ENCODE measurements at places on chromosomes 1 and 21.
A peak's percentile ranks its signal among the peaks of the same experiment; 100 is the strongest.

GRCh38 chr1:21573971-21574465, 64.8 kb downstream of the ALPL start:
- no peak for DNase-seq

- DNase-seq = no peak
Measured at GRCh38 chr21:29149808-29150425, 19.5 kb downstream of the MAP3K7CL start.

DNA sequence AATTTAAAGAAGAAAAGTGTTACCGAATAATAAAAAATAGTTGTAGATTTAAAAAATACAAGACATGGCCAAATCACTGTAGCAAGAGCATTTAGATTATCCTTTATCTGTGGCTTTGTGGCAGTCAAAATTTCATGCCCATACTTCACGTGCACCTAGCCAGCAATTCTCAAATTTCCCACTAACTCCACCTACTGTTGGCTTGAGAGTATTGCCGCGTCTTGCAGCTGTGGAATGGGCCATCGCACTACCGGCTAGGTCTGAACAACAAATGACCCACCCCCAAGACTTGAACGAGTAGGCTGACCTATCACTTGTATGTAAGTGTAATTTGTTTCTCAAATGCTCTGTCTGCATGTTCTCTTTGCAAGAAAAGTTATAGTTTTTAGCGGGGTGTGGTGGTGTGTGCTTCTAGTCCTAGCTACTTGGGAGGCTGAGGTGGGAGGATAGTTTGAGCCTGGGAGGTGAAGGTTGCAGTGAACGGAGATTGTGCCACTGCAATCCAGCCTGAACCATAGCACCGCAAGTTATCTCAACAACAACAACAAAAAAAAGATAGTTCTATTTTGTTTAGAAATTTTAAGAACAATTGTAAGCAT, 4.1 kb downstream of the KRTAP13-4 start:
- peak; percentile 0 for DNase-seq

DNA sequence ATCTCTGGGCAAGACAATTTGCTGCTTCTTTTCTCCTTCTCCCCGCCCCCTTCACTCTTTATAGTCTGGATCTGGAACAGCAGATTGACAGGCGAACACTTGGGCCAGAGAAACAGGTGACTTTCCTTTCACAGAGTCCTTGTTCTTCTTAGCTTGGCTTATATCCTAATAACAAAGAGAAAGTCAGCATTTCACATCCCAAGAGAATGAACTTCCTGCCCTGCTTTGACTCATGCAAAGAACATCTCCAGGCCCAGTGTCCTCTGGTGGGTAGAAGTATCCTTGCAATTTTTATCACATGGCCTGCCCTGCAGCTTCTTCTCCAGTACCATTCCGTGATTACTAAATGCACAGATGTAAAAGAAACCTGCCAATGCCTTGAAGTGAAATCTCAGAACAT, 764.4 kb downstream of the ADGRL2 start:
- no peak for DNase-seq

- DNase-seq = no peak
Measured at GRCh38 chr1:29540801-29541357, 304.6 kb downstream of the PTPRU start.

GRCh38 chr21:45508607-45509565, 33.4 kb downstream of the SLC19A1 start:
- no peak for DNase-seq

- no peak for DNase-seq
Measured at GRCh38 chr1:43069461-43070050, 102.5 kb downstream of the EBNA1BP2 start.

DNA sequence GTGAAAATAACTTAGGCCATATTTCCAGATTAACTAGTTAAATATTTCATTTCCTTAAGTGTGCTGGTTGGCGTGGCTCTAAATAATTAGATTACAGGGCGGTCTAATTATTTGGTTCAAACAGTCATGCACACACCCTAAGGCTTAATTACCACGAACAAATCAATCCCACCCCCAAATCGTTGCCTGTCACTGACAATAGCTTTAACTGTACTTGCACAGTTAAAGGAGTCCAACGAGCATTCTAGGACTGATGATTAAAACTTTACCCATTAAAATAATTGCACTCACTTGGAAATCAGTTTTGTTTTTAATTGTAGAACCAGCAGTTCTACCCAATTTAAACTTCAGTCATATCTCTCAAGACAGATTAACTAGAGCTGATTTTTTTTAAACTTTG, 1.5 kb upstream of the POU2F1 start:
- no peak for DNase-seq

DNA sequence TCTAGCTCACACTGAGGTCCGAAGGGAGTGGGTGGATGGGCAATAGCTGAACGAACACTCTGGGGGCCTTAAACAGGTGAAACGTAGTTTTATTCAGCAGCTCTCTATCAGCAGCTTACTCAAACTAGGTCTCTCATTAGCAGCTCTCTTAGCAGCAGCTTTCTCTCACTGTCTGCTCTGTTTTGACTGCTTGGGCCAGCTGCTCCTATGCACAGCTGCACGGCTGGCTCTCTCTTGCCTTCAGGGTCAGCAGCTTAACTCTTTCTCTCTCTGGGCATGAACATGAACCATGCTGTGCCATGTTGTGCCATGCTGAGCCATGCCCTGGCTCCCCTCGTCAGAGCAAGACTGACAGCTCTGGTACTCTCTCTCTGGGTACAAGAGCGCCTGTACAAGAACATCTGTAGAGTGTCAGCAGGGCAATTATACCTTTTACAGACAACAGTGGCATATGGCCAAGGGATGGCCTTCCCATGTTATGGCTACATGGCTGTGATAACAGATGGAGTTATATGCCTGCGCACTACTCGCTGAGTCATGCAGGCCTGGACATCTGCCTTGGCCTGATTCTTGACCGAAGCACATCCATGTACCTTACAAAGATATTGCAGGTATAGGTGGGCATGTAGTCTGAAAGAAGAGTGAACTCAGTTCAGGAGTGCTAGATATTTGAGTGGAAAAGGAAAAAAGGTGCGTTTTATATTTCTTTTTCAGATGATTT, 152.4 kb downstream of the LEPR start:
- DNase-seq = no peak

- DNase-seq = no peak
Measured at GRCh38 chr21:34112316-34113033, 39.1 kb downstream of the MRPS6 start.

DNA sequence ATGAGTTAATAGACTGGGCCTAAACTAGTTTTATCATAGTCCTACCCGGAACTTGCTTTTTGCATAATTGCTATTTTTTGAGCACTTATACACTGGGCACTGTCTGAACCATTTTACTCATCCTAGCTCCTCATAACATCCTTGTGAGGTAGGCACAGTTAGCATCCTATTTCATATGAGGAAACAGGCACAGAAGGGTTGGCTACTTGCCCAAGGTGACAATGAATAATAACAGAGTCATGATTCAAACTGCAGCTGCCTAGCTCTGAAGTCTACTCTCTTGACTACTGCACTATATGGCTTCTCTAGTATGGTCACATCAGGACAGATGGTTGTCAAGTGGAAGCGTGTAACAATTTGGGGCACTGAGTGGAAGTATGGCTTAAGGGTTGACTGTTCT, 18.2 kb upstream of the RC3H1 start:
- peak; percentile 80 for DNase-seq

DNA sequence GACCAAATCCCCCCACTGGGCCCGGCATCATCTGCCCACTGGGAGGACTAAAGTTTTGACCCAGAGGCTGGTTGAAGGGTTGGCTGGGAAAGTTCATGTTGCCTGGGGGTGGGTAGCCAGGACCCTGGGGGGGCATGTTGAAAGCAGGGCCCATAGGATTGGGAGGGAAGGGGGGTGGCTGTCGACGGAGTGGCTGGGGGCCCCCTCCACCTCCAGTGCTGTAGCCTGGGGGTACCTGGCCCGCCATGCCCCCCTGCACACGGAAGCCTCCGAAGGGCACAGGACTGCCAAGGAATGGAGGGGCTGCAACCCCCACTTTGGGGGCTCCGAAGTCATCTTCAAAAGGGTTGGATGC, 2.2 kb downstream of the PYGO2 start:
- no peak for DNase-seq

DNA sequence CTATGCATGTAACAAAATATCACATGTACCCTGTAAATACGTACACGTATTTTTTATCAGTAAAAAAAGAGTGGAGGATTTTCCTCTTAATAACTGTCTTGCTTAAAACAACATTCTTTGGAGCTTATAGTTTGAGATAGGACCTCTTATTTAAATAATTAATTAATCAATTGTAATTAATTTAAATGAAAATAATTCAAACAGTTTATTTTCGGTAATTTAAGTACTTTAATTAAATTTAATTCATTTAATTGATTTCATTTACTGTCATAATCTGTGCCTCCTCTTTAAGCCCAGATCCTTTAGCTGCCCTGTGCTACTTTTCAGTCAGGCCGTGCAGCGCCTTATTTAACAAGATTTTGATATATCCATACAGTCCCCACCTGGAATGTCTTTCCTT, 427.0 kb downstream of the HLX start:
- DNase-seq = no peak

DNA sequence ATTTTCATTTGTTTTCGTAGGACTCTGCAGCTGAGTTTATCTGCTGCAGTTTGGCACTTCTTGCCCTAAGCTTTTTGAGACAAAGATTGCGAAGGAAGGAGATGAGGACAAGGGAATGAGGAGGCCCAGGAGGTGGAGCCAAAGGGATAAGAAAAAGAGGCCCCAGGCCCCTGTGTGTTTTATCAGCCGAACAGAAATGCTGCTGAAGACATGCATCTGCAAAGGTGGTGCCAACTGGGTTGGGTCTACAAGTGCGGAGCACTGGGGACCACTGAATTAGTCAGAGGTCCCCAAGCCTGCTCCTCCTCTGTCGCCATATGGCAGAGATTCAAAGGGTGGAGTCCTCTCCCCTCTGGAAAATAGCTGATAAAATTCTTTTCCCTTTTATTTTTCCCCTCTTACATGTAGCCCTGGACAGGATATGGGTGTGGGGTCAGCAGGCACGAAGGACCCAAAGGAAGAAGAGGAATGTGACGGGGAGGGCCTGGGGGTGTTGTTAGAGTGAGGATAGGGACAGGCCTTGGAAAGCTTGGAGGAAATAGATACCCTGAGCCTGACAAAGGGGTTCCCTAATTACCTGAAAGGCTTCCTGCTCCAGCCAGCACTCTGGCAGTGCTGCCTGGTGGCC, 2.7 kb downstream of the CD34 start:
- DNase-seq = no peak

DNA sequence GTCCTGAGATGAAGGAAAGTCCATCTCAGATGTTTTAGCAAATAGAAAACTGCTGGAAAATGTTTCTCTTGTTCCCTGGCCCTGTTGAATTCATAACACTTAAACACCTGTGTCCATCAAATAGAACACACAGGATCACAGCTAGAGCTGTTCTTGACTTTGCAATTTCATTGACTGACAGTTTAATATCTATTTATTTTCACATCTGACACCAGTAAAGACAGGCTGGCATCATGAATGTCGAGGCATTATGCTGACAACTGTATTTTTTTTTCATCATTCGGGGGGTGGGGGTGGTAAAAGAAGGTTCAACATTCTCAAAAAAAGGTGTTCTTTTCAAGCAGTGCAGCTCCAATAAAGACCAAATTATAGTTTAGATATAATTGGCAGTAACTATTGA, 591.2 kb upstream of the PTBP2 start:
- no peak for DNase-seq

DNA sequence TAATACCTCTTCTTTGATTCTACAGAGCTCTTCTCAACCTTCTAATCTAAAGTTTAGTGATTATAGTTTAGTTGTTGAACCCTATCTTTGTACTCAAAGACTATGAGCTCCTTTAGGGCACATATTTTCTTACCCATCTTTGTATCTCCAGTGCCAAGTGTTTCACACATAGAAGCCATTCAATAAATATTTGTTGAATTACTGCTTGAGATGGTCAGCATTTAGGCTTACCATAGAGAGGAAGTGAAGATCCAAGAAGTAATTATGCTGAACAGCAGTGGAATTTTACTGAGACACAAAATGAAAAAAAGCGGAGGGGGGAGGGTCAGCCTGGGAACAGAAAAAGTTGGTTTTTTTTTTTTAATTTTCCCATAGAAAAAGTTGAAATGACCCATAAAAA, 21.9 kb downstream of the PIK3R3 start:
- DNase-seq = no peak

GRCh38 chr1:170661646-170662411, 2.1 kb upstream of the PRRX1 start:
- no peak for DNase-seq

GRCh38 chr1:102757363-102757762, 351.0 kb downstream of the COL11A1 start:
- DNase-seq = no peak

GRCh38 chr1:69290291-69290690, 277.4 kb upstream of the LRRC7 start:
- no peak for DNase-seq

DNA sequence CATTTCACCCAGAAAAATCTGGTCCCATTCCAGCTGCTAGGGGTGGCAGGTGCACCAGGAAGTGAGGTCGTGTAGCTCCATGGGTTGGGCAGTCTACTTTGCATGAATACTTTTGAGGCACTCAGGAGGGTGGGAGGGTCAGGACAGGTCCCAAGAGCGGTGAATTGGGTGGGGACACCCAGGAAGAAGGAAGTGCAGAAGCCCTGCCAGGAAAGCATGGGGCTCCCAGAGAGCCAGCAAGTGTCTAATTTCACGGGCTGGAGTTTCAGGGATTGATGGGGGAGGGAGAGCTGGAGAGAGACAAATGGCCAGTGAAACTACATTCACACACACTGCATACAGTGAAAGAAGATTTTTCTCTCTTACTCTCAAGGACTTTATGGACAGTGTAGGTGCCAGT, 137.8 kb downstream of the GALNT2 start:
- no peak for DNase-seq

- DNase-seq = no peak
Measured at GRCh38 chr21:37251294-37251634, 15.9 kb downstream of the VPS26C start.

All from Panc1 (cell line).